ENCODE measurements at places on chromosomes 1 and 21.

GRCh38 chr1:55321942-55322341 lies 106.8 kb upstream of the USP24 start:
- DNase-seq: no peak

- DNase-seq: no peak
These were observed 5.8 kb downstream of the RNU5D-1 start for GRCh38 chr1:44724955-44725698.

- no peak for DNase-seq
These were observed 13.9 kb upstream of the CD2 start for GRCh38 chr1:116740296-116740695.

- no peak for DNase-seq
These were observed 378.9 kb downstream of the HHAT start for GRCh38 chr1:210707300-210708240.

DNA sequence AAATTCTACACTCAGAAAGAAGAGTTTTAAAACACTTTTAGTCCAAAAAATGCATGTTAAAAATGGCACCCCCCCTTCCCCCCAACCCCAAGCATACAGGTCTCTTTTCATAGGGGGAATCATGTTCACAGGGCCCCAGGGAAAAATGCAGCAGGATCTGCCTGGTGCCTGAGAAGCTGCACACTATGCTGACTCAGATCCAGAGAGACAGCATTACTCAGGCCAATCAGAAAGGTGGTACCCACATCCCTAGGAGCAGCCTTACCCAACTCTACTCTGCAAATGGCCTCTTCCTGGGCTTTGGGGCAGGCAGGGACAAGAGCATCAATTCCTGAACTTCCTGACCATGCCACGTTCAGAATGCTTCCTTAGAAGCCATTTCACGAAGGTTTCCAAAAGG lies 119.0 kb downstream of the HIVEP3 start:
- no peak for DNase-seq

- DNase-seq: no peak
These were observed 49.1 kb upstream of the BCL9 start for GRCh38 chr1:147492207-147492606.

- DNase-seq: no peak
These were observed 29.4 kb downstream of the OLFML2B start for GRCh38 chr1:161994175-161994668.

GRCh38 chr1:209576392-209577197 lies 6.9 kb upstream of the CAMK1G start:
- DNase-seq: peak; percentile 69

- no peak for DNase-seq
These were observed 408.5 kb downstream of the PLPP3 start for GRCh38 chr1:56170784-56171320.

GRCh38 chr1:84363019-84363418 lies 35.3 kb upstream of the DNASE2B start:
- DNase-seq: no peak

DNA sequence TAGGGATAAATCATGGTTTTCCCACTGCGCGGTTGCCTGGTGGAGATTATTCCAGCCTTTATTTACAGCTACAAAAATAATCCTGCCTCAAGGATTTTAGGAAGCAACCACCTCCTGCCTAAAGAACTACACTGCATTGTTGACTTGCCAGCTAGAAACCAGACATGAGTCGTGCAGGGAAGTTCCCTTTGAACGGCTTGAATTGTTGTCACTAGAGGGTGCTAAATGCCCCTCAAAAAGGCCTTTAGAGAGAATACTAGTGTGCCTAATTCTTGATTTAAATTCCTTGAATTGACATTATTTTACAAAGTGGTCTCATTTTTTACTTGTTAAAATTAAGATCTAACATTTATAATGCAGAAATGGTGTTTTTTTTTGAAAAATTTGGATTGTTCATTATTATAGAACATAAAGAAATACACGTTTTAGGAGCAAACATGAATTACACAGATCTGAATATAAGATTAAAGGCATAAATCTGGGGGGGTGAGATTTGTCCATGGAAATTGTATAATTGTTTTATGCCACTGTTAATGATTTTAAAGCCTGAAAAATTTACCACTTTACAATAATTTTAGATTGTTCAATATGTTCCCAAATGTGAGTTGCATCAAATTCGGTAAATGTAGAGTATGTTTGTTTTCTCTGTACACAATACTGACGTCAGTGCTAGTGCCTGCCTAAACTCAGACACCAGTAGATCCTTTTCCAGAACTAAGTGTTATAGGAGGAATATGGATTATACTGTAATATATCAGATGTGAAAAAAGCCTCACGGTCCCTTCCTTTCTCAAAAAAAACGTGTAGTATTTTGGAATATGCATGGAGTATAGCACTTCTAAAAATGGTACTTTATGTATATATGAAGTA lies 7.6 kb upstream of the ERG start:
- DNase-seq: peak; percentile 18

GRCh38 chr1:182677397-182678098 lies 6.8 kb downstream of the RGS8 start:
- no peak for DNase-seq

- no peak for DNase-seq
These were observed 8.0 kb upstream of the RNPC3 start for GRCh38 chr1:103517380-103518047.

DNA sequence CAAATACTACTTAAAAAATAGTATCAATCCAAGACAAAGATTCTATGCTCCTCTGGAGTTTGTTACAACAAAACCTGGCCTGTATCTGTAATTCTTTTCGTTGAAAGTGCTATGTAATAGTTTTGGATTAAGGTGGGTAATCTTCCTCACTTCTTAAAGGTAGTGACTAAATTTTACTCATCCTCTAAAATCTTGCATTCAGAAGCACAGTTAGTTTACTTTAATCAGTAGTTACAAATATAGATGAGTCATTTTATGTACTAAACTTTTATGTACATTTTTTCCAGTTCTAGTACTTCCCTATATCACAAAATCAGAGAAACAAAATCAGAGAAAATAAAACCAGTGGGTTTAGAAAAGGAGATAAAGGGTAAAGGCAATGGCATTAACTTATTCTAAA lies 51.3 kb downstream of the ZNHIT6 start:
- DNase-seq: no peak

DNA sequence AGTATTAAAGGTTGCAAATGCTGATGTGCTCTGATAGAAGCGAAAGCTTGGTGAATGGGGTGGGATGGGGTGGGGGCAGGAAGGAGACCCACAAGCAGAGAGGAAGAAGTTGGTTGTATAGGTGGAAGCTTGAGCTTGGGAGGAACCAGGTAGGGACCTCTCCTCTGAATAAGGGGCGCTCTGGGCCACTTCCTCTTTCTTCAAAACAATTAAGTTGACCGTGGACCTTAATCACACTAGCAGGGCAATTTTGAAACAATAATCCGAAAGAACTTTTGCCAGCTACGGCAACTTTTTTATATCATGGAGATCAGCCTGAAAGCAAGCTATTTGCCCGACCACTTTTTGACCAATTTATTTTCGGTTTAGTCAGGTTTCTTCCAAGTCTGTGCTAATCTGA lies 1.9 kb upstream of the DYRK1A start:
- no peak for DNase-seq

DNA sequence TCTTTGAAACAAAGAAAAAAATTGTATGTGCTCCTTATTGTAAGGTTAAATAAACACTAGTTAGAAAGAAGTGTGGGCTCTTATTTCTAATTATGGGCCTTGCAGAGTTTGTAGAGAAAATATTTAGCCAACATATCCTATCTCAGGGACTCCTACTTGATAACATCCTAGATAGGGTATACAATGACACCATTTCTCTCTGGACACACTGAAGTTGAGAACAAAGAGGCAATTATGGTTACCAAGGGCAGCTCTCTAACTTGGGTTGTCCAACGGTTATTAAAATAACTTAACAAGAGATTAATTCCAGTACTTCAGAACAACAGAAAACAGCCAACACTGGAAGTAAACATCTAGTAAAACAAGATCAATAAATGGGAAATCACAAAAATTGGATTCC lies 69.0 kb upstream of the ZC3H11B start:
- no peak for DNase-seq

DNA sequence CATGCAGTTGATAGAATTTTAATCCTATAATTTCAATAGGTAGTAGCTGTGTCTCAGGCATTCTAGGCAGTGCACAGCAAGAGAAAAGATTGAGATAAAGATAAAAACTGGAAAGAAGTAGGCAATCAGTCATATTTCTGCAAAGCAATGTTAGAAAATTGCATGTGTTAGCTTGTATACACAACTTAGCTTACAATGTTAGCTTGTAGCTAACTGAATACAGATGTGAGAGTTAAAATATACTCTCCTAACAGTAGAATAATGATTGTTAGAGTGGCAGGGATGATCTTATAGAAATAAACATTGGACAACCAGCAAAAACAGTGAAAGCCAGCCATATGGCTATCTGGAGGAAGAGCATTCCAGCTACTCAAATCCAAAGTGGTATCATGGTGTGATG lies 29.0 kb downstream of the PTPRC start:
- DNase-seq: no peak

DNA sequence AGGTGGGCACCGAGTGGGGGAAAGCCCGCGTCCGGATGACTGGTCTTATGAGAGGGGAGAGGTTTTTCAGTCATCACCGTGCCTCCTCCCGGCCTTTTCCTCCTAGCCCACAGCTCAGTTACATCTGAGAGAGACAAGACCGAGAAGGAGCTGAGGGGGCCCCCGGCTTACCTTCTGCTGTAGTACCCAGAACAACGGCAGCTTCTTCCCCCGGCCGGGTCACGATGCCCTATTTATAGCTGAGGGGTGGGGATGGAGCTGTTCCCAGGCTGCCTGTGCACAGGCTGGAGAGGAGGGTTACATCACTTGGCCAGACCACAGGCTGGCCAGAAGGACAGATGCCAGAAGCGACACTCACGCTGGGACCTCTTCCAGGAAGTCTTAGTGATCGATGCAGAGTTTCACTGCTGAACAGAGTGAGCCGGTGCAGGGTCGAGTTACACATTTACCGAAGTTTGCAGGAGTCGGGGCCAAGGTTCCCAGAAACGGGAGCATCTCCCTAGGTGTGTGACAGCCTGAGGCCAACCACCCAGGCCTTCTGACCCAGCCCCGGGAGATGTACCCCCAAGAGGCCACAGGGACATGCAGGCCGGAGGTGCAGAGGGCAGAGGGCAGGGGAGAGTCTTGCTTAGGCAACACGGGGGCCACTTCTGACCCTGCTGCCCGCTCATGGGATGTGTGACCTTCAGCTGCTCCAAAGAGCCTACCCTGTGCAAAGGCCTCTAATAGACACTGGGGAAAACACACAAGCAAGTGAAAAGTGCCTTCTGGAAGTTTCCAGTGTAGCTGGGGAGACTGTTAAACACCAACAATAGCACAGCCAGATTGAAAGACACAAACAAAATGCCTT lies at the start of gene AGT:
Gene AGT (minus strand): TSS at position 208 of the 850 bp plus-strand sequence. CDS start 3,299 bp downstream, outside the sequence.
- no peak for DNase-seq

DNA sequence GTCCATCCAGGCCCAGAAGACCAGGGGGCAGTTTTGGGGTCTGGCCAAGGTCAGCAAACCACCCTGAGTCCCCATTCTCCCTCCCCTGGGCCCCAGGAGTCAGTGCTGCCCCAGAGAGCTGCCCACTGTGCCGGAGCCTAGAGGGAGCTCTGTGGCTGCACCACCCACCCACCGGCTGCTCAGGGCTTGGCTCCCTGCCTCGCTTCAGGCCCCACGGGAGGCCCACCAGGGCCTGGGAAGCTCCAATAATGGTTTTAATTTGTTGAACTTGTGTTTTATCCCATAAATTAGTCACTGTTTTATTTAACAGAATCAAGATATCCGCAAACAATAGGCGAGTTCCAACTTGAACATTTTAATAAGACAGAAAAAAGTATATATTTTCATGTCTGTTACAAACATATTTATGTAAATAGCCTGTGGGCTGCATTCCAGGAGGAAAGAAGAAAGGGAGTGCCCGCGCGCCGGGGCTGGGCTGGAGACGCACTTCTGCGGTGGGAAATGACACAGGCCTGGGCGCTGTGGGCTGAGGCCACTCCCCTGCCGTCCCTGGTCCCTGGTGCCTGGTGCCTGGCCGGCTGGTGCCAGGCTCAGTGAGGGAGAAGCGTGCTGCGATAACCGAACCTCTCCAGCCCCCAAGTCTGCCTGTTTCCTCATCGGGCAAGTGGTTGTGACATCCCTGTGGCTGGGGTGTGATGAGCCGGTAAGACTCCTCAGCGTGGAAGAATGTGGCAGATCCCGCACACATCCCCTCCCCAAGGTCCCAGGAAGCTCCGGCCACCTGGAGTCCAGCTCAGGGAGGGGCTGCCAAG lies 160.5 kb downstream of the PEX14 start:
- no peak for DNase-seq

DNA sequence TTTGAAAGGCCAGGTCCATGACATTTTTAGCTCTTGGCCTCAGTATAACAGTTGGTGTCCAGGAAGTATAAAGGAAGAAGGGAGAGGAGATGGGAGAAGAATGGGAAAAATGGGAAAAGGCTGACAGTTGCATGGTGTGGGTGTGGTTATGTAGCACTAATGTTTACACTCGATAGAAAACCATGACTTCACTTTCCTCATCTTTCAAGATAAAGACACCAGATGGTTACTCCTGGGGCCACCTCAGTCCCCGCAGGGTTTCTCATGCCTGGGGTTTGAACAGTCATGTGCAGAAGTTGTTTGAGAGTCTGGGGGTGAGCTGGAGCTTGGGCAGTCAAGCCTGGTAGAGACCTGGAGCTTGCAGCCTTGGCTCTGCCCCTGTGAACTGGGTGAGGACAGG lies 7.9 kb downstream of the PGBD2 start:
- DNase-seq: no peak

DNA sequence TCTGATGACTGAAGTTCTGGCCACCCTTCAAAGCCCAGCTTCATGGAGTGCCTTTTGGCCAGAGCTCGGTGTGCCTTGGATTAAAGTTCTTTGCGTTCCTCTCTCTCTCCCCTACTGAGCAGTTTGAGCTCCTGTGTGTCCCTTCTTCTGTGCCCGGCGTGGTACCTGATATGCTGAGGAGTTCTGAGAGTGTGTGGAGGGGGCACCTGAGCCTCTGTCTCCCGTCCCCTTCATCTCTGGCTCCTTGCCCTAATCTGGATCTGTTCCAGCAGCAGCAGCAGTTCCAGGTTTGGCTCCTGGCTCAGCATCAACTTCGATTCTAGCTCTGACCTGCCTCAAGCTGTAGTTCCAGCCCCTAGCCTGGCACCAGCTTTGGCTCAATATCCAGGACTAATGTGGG lies 25.1 kb upstream of the MYCL start:
- no peak for DNase-seq

DNA sequence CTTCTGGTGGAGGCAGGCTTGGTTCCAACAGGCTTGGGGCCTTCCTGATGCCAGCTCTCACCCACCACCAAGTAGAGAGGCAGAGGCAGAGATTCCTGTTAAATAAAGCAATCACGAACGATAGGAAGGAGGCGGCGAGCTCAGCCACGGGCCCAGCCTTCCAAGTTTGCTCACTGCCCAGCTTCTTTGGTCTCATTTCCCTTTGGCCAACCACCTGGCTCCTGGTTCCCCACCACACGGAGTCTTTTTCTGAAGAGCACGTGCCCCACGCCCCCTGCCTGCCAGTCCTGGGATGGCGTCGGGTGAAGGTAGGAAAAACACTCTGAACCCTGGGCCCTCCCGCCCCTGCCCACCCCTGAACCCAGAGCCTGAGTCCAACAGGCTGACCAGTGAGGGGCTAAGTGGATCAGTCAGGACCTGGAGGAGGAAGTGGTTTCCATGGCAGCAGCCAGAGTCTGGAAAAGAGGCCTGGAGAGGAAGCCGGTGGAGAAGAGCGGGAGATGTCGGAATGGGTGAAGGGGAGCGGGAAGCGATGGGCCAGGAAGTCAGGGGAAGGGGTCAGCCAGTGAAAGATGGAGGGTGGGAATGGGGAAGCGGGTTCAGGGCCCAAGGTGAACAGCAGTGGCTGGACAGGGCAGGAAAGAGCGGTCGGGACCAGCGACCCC lies 158.2 kb upstream of the KLHDC7A start:
- no peak for DNase-seq
